ENCODE measurements at places on chromosomes 1 and 21.

DNA sequence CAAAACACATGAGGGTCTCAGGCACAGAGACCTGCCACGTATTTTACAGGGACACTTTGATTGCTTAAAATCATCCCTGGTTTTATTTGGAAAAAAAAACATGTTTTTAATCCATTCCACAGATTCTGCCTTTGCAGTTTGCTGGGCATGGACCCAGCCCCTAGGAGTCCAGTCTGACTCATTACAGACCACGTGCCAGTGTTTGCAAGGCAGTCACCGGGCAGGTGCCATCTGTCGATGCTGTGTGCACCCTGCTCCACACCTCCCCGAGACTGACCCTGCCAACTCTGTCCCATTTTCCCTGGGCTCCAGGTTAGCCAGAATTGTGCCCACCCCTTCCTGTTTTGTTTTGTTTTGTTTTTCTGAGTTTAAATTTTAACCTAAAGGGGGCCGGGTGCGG is 148.4 kb upstream of the TMEM51 start:
- DNase-seq = no peak

- DNase-seq = no peak
Measured at GRCh38 chr1:3115275-3116149, 46.5 kb downstream of the PRDM16 start.

DNA sequence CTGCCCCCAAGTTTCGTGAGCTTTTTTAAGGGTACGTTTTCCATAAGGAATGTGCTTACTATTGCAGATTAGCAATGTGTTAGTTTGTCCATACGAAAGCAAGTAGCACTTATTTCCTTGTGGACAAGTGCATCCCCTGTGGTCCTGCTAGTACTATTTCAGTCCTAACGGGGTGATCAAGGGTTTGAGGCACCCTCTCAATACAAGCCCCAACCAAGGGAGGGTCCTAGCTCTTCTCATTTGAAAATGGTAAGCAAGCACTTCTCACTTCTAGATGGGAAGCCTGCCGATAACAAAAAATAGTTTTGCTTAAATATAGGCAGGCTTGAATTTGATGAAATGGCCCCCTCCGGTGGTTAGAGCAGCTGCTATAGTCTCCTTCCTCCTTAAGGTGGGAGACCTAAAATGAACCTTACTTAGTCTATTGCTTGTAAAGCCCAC is 64.0 kb upstream of the HMCN1 start:
- no peak for DNase-seq

DNA sequence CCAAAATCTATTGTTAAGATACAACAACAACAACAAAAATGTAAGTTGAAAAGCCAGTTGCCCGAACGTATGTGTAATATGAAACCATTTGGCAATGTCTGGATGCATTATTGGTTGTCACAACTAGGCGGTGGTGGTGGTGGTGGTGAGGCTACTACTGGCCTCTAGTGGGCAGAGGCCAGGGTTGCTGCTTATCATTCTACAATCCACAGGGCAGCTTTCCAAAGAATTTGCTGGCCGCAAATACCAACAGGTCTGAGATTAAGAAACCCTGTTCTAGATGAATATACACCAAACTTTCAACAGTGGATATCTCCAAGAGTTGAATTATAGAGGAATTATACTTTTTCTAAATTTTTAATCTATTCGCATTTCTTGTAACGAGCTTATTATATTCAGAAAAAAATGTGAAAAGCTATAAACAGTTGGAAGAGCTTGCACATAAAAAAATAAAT is 26.8 kb upstream of the ZNF697 start:
- no peak for DNase-seq

DNA sequence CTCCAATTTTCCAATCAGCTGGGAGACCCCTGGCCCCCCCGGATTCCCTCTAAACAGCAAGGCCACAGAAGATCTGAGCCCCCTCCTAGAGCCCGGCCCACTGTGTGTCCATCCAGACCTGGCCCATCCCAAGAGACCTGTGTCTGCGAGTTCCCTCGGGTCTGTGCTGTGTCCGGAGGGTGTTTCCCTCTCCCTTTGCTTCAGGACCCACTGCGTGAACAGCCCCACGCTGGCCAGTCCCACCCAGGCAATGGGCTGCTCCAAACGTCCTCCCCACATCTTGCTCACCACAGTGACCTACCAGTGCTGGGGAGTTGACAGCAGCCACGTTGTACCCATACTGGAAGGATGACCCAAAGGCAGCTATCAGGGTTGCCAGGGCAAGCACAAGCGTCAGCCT is 11.6 kb downstream of the SLC2A5 start:
- DNase-seq = no peak

DNA sequence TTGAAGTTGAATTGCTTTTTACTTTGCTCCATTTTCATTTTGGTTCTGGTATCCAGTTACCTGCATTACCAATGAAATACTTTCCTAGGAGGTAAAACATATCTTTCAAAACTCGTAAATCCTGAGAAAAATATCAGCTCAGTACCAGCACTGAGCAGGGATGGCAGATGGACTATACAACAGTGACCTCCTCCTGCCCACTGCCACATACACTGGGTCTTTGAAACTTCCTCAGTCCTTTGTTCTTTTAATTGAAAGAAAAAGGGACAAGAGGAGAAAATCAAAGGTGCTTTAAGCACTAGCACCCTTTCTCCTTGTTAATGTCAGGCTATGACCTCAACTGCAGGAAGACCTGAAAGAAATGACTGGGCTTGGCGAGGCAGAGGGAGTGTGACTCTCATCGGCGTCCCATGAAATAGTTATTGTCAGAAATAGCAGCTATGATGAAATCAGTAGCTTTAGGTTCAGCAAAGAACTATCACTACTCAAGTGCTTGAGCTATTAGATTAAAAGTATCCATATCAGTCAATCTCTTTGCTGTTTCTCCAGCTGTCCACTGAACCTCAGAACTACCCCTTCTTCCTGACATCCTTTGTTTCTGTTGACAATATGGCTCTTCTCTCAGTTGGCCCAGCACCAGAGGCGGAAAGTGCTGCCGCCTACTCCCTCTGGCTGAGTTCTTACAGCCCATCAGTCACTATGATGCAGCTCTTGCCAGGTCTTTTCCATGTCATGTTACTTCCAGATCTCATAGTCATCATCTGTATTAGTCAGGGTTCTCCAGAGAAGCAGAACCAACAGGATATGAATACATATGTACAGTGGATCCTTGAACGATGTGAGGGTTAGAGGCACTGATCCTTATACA is 207.0 kb upstream of the MAP1LC3C start:
- DNase-seq = no peak

DNA sequence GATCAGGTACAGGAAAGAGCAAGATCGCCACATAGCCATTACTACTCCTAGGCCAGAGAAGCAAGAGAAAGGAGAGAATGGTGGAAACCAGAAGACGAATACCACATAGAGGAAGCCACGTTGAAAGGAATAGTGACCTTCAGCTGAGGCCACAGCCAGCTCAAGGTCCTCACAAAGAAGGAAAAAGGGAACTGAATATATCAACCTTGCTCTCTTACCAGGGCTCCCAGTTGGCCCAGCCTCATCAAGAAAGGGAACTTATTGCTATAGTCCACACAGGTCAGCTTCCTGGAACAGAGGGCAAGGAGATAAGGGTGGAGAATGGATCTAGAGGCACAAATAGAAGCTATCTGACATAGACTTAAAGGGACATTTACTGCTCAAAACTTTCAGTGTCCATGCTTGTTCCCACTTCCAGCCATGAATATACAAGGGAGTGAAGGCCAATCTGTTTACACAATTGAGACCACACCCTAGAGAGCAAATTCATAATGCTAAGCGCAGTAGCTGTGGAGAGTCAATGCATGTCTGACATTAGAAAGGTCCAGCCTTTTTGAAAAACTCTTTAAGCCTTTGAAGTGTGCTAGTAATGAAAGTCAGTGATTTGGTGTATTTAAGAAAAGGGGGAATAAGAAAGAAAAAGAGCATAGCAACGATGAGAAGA is 120.7 kb upstream of the ZC3H11B start:
- DNase-seq = no peak

DNA sequence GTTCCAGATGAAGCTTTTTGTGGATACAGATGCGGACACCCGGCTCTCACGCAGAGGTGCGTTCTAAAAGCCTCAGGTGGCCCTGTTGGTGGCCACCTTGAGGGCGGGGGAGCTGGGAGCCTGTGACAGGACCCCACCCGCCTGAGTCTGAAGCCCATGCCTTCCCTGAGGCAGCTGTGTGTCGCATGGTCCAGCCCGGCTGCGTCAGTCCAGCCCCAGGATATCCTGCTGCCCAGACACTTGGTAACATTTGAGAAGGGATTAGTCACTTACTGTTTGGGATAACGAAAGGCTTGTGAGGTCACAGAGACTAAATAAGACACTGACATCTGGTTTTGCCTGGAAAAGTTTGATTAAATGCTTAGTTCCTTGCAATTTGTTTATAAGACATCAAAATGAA is 68.9 kb downstream of the UCK2 start:
- no peak for DNase-seq

GRCh38 chr1:85308833-85309350 is 32.5 kb upstream of the BCL10 start:
- DNase-seq = no peak

DNA sequence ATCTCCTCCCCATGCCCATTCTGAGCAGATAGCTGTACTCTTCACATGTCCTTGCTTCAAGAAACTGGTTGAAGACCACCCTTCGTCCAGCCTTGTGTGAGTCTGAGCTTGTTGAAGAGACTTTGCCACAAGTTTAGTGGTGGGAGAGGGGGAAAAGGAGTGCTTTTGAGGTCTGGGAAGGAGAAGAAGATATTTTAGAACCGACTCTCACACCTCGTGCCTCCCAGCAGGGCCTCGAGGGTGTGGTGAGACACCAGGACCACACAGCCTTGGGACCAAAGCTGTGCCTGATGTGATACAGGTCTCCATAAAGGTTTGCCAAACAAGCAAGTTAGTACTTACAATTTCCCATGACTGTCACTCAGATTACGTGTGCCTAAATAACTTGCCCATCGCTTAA is 201.8 kb downstream of the DYRK1A start:
- DNase-seq = no peak
